GM23248 (cell line): ENCODE measurements at places on chromosomes 3 and 15.

- DNase-seq: no peak
These were observed 124.1 kb upstream of the MME start for GRCh38 chr3:154955907-154956533.

DNA sequence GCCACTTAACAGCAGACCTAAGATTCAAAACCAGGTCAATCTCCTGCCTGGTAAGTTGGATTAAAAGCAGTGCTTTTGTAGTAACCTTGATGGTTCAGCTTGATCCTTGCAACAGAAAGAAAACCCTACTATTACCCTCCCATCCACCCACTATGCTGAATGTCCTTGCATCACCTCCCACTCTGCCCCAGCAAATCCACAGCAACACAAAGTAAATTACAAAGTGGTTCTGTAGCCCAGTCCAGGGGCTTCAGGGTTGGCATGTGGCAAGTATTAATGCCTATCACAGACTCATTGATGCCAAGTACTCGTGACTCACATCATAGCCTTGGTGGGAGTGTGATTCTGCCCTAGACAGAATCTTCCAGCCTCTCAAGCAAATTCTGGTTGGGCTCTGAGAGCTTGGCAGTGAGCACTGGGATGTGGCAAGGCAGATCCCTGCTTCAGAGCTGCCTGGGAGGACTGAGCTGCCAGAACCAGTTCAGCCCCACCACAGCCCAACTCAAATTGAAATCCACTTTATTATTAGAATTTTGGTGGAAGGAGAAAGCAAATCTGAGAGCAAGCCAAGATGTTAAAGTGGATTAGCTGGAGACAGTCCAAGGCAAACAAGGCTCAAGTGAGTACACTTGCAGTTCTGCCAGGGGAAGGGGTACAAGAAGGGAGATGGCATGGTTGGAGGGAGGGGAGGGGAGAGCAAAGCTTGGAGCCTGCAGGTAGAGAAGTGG is 225.8 kb upstream of the UMPS start:
- peak; percentile 84 for DNase-seq

DNA sequence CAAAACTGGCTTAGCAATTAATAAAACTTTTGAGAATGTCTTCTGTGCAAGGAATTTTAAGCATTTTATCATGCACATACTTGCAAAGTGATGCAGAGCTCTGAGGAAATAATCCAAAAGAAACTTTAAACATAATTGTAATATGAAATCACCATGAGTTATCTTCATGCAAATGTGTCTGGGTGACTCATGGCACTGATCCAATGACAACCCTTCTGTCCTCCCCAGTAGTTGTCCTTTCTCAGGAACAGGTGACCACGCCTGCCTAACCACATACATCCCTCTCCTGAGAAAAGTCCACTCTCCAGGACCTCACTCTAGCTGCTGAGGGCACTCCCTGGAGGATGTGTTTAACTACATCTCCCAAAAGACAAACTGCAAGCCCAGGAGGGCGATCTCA is 530.6 kb upstream of the IL12A start:
- peak; percentile 91 for DNase-seq

- DNase-seq: peak; percentile 4
These were observed 453.1 kb downstream of the EPHA3 start for GRCh38 chr3:89560568-89560967.

DNA sequence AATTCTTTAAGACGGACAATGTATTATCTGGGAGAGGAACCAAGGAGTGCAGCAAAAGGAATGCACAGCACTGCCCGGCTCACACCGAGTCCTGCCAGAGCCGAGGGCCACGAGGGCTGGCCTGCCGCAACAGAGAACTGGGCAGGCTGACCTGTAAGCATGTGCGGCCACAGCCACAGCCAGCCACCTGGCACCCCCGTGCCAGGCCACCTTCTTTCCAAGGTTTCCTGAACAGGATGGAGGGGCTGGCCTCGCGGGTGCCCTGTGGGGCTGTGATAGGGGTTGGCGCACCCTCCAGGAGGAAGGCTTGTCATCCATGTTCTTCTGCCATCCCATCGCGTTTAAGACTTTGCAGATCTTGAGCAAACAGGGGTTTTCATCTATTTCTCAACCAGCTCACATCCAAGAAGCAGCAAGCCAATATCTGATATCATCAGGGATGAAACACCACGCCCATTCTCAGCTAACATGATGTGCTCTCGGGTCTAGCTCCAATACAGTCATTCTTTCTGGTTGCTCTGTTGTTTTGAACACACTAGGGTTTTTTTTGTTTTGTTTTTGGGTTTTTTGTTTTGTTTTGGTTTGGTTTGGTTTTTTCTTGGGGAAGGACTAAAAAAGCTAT is 10.2 kb downstream of the CA12 start:
- peak; percentile 98 for DNase-seq

- no peak for DNase-seq
These were observed 967.7 kb downstream of the AGBL1 start for GRCh38 chr15:87047203-87047965.

- no peak for DNase-seq
These were observed 49.5 kb downstream of the CD86 start for GRCh38 chr3:122104515-122105194.

DNA sequence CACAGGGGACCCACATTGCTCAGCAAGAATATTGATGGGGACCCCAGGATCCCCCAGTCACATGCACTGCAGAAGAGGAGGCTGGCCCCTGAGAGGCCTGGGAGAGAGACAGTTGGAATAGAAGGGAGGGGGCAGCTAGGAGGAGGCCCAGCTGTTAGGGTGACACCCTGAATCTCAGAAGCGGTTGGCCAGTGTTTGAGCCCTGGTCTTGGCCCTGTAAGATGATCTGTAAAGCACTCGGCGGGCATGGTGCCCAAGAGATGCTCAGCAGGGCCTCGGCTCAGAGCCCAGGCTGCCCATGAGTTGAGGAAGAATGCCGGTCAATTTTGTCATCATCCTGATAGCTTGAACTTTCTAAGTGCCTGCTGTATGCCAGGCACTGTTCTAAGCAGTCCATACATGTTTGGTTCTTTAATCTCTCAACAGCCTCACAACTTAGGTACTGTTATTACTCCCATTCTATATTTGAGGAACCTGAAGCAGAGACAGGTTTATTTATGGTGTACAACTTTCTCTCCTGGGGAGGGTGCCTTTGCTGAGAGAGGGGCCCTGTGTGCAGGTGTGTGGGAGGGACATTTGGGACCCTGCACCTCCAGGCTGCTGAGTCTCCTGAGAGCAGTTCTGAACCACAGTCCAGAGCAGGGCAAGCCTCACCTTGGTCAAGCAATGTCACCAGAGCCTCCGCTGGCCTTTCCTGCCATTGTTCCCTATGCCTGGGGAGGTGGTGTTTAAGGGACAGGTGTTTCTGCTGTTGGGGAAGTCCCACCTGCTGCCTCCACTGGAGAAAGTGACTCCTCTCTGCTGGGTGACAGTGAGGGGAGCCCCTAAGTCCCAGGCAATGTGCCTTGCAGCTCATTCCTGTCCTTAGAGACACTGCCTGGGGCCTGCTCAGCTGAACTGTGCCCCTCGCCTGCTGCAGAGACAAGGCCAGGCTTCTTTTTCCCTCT is 26.0 kb downstream of the SLC6A6 start:
- DNase-seq: no peak

DNA sequence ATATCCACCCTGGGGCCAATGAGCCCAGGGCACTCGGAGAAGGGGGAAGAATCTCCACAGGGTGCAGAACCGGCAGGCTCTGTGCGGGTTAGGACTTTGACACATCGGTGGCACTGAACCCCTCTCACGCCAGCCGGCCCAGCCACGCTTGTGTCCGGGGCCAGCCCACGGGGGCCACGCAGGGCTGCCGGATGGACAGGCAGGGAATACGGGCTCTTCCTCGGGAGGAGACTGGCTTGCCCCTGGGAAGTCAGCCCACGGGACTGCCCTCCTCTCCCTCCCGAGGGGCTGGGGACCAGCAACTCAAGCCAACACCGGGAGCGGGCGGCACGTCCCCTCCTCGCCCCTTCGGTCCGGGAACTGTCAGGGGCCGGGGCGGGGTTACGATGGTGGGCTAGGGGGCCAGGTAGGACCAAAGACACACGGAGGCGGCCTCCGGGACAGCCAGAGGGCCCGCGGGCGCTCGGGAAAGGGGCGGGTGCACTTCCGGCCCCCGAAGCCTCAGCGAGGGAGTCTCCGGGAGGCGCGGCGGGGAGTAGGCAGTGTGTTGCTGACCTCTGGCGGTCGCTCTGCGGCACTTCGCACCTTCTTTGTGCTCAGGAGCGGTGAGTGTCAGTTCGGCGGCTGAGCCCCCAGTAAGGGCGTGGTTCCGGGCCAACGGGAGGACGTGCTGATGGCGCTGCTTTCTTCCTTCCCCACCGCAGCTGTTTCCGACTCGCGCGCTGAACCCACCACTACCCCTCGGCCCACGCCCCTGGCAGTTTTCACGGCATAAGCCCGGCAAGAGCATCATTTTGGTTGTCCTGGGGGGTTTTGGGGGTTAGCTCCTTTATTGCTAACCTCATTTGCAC is 5.1 kb upstream of the CYP8B1 start:
- peak; percentile 92 for DNase-seq

DNA sequence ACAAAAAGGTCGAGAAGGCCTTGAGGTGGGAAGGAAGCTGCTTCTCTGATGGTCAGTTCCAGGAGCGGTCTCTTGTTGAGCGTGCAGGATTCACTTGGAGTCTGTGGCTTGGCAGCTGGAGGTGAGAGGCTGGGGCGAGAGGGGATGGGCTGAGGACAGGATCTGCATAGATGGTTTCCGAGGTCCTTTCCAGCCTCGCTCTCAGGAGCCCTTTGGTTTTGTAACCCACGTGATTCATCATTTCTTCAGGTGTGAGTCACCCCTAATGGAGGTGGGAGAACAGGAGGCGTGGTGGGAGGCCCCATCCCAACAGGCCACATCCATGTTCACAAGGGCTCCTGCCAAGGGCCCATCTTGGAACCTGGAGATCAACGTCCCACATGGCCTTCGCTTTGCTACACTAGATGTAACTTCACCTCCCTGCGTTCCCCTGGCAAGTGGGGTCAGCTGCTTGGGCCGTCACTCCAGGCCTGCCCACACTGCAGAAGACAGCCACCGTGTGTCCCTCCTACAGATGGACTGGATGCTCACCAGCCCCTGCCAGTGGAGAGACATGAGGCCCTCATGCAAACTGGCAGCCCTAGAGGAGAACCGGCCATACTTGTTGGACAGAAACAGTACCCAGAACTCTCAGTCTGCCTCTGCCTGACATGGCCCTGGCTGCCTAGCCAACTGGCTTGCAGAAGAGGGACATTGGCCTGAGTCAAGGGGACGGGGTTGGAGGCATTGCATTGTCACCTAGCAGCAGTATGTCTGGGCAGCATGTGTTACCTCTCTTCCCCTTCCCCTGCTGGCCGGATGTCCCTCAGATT is 1.6 kb upstream of the PCSK6 start:
- peak; percentile 20 for DNase-seq
